Skeletal muscle cell (primary cell): ENCODE measurements at places on chromosomes 11 and 22.

- no peak for DNase-seq
Observed at GRCh38 chr11:35407041-35407440, 12.3 kb downstream of the SLC1A2 start.

DNA sequence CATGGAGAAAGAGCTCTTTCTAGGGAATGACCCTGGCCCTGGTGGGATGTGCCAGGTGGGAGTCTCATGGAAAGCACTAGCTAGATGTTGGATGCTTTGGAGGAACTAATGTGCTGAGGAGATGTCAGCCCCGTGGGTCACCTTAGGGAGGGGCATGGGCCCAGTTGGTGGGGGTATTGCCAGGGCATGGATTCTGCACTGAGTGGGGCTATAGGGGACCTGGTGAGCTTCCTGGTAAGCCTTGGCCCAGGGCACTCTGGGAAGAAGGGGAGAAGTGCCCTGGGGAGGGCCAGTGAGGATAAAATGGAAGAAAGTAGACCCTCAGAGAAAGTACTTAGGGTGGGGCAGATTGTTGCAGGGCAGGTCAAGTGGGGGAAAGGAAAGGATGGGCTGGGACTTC, 65.2 kb upstream of the SORL1-AS1 start:
- DNase-seq = no peak

DNA sequence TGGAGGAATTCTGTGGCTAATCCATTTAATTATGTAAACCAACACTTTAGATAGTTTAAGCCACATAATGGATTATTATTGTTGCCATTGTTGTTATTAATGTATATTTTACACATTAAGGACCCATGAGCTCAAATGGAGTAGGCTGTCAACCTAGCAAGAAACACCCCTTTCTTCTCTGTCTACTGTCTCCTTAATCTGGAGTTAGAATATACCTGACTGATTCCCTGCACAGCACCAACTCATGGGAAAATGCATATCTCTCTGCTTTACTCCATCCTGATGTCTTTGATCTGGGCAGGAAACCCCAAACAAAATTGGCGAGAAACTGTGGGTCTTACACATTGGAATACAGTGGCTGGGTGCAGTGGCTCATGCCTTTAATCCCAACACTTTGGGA, 24.0 kb upstream of the ME3 start:
- DNase-seq = no peak

GRCh38 chr11:25793637-25794036, 538.3 kb upstream of the ANO3 start:
- DNase-seq = no peak

DNA sequence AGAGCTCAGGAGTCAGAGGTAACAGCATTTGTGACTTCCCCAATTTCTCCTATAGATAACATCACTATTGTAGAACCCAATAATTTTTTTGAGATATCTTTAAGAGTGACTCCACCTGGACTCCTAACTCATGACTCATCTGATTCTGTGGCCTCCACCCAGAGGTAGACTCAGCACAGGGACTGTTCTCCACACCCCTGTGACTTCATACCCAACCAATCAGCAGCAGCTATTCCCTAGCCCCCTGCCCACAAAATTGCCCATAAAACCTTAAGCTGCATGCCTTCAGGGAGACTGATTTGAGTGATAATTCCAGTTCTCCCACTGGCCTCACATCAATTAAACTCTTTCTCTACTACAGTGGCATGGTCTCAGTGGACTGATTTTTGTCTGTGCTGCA, 475.4 kb upstream of the FAT3 start:
- DNase-seq = no peak

DNA sequence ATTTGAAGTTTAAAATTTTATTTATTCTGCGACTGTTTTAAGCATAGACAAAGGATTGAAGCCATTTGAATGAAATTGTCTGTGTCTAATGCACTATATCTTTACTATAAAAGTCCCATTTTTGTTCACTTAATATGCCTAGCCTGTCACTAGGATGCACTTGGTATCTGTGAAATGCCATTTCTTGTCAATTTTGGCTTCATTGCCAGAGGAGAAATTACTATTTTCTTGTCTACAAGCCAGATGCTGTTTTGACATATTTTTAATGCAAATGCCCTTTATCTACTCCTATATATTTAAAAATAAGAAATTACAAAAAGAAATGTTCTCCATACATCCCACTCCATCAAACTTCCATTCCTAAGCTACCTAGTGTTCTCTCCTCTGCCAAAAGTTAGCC, 1704.5 kb upstream of the RAG2 start:
- no peak for DNase-seq
